Transverse colon (tissue), 4 donors: ENCODE measurements at places on chromosomes 6 and 20.

DNA sequence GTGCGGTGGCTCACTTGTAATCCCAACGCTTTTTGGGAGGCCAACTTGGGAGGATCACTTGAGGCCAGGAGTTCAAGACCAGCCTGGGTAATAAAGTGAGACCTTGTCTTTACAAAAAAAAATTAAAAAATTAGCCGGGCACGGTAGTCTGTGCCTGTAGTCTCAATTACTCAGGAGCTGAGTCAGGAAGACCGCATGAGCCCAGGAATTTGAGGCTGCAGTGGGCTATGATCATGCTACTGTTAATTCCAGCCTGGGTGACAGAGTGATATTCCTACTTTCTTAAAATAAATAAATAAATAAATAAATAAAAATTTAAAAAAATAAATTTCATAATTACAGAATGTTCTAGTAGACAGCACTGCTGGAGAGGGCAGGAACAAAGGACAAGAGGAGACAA, 62.4 kb downstream of the DST start:
- H3K4me1 ChIP-seq = no peaks in the 10 kb centered on the region
- H3K36me3 ChIP-seq = no peaks in the 10 kb centered on the region
- no peaks in the 10 kb centered on the region for H3K27me3 ChIP-seq
- no peak for DNase-seq
- H3K27ac ChIP-seq = no peak overlapping the region
- no peak overlapping the region for H3K4me3 ChIP-seq

DNA sequence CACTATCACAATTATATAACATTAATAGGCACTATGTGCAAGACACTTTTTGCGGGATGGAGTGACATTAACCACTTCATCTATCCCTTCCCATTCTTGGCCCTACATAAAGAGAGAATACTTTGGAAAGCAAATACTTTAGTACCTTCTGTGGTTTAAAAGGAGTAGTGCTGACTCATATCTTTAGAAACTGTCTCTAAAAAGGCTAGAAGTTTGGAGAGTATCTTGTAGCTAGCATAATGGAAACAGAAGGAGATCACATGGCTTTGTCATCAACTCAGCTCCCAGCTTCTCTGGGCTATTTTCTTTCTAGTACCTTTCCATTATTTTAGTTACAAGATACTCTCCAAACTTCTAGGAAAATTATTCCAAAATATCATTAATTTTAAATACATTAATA, 157.5 kb downstream of the ADGRG6 start:
- DNase-seq = no peak
- no peak overlapping the region for H3K4me3 ChIP-seq
- no peaks in the 10 kb centered on the region for H3K36me3 ChIP-seq
- no peaks in the 10 kb centered on the region for H3K4me1 ChIP-seq
- H3K27ac ChIP-seq = no peak overlapping the region

DNA sequence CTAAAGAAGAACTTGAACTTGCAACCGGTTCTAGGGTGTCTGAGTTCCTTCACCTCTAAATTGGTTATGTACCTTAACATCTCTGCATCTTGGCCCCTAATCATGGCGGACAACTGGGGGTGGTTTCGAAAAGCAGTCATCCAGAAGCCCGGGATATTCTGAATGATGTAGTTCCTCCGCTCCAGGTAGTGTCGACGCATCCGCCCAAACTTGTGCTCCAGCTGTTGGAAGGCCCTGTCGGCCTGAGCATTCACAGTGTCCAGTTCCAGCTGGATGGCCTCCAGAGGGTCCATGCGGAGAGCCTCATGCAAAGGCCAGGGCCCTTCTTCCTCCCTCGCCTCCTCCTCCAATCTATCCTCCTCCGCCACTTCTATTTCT, 887 bp downstream of the TSPYL1 start:
- H3K4me3 ChIP-seq = peak overlapping the region; percentile 86
- peaks cover 46% of the 10 kb centered on the region for H3K4me1 ChIP-seq
- peak overlapping the region; percentile 98 for H3K27ac ChIP-seq
- no peak for DNase-seq
- no peaks in the 10 kb centered on the region for H3K36me3 ChIP-seq

DNA sequence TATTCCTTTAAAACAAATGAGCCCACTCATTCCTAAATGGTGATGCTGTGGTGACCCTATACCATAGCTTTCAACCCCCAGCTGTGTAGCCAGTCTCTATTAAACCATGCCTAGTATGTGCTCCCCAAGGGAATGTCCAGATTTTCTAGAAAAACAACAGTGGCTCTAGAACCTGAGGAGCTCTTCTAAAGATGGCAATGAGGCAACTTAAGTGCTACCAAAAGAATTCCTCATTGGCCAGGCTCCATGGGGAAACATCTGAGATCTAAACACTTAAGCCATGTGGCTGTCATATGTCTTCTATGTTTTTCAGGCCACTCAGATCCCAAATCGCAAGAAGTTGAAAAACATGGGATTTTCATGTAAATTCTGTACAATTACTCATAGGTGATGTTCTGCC, 191.0 kb downstream of the TPBG start:
- no peaks in the 10 kb centered on the region for H3K4me1 ChIP-seq
- no peaks in the 10 kb centered on the region for H3K36me3 ChIP-seq
- no peaks in the 10 kb centered on the region for H3K27me3 ChIP-seq
- H3K27ac ChIP-seq = no peak overlapping the region
- DNase-seq = no peak

- no peaks in the 10 kb centered on the region for H3K4me1 ChIP-seq
- H3K4me3 ChIP-seq = no peak overlapping the region
- H3K27me3 ChIP-seq = no peaks in the 10 kb centered on the region
- no peaks in the 10 kb centered on the region for H3K36me3 ChIP-seq
Observed at GRCh38 chr6:46637145-46637544, 15.5 kb downstream of the CYP39A1 start.

GRCh38 chr20:8394308-8394945, 262.4 kb downstream of the PLCB1 start:
- DNase-seq = no peak
- no peaks in the 10 kb centered on the region for H3K36me3 ChIP-seq
- H3K4me1 ChIP-seq = no peaks in the 10 kb centered on the region
- H3K27me3 ChIP-seq = no peaks in the 10 kb centered on the region

- DNase-seq = no peak
- H3K27me3 ChIP-seq = peaks cover 16% of the 10 kb centered on the region
- H3K4me1 ChIP-seq = no peaks in the 10 kb centered on the region
Observed at GRCh38 chr6:3937438-3937837, 88.3 kb downstream of the FAM50B start.

- H3K36me3 ChIP-seq = no peaks in the 10 kb centered on the region
- no peak overlapping the region for H3K27ac ChIP-seq
- no peaks in the 10 kb centered on the region for H3K4me1 ChIP-seq
- H3K27me3 ChIP-seq = no peaks in the 10 kb centered on the region
- DNase-seq = no peak
- no peak overlapping the region for H3K4me3 ChIP-seq
Observed at GRCh38 chr6:140380427-140381218, 1006.2 kb upstream of the CITED2 start.

DNA sequence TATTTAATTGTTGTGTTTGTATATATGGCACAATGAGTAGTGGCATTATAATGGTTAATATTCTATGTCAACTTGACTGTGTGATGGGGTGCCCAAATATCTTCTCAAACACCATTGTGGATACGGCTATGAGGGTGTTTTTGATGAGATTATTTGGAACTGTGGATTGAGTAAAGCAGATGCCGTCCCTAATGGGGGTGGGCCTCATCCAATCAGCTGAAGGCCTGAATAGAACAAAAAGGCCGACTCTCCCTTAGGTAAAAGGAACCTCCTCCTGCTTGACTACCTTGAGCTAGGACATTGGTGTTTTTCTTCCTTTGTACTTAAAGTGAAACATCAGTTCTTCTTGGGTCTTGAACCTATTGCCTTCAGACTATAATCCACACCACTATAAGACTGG, 207.8 kb downstream of the WDR27 start:
- H3K4me3 ChIP-seq = no peak overlapping the region
- no peak overlapping the region for H3K27ac ChIP-seq
- no peaks in the 10 kb centered on the region for H3K36me3 ChIP-seq
- no peaks in the 10 kb centered on the region for H3K4me1 ChIP-seq

DNA sequence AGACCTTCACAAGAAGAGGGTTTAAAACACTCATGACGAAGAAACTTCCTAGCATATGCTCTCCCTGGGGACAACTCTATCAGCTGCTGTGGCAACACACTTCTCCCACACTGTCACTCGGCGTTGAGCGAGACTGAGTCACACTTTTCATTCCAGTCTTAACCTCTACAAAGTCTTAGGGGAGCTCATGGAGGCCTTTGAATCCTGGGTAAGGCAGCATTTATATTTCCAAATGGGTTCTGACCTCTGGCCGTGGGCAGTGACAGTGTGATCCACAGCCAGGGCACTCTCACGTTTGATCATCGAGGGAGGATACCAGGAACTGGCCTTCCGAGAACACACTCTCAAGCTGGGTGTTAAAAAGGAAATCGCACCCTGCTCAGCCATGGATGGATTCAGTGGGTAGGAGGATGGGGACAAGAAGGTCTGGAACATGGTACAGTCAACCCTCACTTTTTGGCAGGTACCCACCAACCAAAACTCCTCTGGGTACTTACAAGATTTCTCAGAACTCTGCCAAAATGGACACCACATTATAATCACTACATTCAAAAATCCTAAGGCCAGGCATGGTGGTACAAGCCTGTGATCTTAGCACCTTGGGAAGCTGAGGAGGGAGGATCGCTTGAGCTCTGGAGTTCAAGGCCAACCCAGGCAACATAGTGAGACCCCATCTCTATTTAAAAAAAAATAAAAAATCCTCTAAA, 19.6 kb downstream of the RRBP1 start:
- no peaks in the 10 kb centered on the region for H3K27me3 ChIP-seq
- H3K4me3 ChIP-seq = no peak overlapping the region
- peak overlapping the region; percentile 72 for H3K27ac ChIP-seq

DNA sequence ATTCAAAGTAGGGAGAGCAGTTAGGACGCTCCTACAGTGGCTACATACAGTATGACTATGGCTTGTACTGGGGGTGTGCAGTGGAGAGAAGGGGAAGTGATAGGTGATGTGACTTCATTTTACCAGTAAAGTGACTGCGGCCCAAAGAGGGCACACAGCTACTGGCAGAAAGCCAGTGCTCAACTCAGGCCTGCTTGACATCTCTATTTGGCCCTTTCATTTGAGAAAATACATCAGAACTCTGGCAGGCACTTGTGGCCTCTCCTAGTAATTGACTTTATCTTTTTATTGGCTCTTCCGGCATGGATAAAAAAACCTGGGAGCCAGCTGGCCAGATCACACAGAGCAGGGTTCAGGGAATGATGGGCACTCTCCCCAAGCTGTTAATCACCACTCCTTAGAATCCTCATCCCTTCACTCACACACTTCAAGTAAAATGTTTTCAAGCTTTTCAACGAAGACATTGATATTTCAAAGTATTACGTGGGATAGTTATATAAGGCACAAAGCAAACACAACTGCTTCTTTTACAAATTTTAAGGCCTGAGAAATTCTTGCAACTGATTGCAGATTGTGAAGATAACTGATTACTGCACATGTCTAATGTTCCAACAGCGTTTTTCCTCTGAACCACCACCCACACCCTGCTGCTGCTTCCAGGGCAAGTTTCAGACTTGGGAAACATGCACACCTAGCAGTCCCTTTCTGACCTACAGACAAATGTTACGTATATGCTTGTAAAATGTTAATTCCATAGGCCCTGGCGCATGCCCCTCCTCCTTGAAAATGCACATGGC, 73.5 kb downstream of the TNFRSF21 start:
- H3K4me3 ChIP-seq = no peak overlapping the region
- H3K4me1 ChIP-seq = peaks cover 7% of the 10 kb centered on the region
- H3K27me3 ChIP-seq = no peaks in the 10 kb centered on the region
- H3K27ac ChIP-seq = peak overlapping the region; percentile 70
- peak; percentile 50 for DNase-seq

DNA sequence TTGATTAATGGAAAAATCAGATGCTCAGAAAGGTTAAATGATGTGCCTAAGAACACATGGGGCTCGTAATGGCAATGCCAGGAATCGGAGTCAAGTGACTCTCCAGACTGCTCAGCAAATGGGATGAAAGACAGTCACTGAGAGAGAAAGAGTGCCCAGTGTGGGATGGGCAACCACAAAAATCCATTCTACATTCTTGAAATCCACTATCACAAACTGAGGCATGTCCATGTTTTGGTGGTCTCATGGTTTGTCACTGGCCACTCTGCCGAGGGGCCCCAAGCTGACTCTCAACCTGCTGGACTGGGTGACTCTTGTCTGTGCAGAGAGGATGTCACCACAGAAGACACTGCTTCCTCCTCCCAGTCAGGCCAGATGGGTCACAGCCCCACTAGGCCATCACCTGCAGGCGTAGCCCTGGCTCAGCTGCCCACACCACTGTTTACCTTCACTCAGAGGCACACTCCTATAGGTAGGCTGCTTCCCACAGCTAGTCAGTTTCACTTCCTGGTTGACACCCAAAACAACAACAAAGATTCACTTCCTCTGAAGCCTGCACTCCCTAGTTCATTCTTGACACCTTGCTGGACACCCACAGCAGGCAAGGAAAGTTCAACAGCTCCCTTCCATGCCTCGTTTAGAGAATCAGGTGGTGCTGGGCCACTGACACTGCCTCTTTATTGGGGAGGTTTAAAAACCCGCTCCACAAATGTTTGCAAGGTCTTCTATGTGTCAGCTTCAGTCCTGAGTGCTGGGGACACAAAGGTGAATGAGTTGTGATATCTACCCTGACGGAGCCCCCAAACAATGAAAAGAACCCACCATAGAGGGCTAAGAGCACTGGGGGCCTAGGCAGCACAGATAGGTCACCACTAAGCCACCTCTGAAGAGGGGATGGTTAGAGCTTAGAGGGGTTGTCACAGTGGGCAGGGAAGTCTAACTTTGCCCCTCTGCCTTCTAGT, 21.7 kb downstream of the MAP1LC3A start:
- DNase-seq = peak; percentile 76
- no peak overlapping the region for H3K4me3 ChIP-seq
- no peaks in the 10 kb centered on the region for H3K36me3 ChIP-seq
- H3K27me3 ChIP-seq = no peaks in the 10 kb centered on the region

GRCh38 chr6:20810727-20811108, 276.5 kb downstream of the CDKAL1 start:
- no peaks in the 10 kb centered on the region for H3K36me3 ChIP-seq
- no peak overlapping the region for H3K4me3 ChIP-seq
- no peak overlapping the region for H3K27ac ChIP-seq
- DNase-seq = no peak

DNA sequence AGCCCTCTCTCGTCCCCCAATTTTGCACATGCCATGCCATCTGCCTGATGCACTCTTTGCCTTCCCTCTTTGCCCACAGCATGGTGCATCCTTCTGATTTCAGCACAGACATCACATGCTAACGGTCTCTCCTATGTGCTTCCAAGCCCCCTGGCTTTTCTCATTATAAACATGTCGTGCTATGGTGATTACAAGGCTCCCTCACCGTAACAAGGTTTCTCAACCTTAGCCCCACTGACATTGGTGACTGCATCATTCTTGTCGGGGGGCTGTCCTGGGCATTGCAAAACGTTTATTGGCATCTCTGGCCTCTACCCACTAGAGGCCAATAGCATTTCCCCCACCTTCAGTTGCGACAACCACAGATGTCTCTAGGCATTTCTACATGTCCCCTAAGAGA, 187.2 kb downstream of the TFAP2C start:
- no peaks in the 10 kb centered on the region for H3K36me3 ChIP-seq
- no peaks in the 10 kb centered on the region for H3K4me1 ChIP-seq
- peaks cover 10% of the 10 kb centered on the region for H3K27me3 ChIP-seq
- no peak overlapping the region for H3K4me3 ChIP-seq
